ENCODE measurements at places on chromosomes 7 and 10.

DNA sequence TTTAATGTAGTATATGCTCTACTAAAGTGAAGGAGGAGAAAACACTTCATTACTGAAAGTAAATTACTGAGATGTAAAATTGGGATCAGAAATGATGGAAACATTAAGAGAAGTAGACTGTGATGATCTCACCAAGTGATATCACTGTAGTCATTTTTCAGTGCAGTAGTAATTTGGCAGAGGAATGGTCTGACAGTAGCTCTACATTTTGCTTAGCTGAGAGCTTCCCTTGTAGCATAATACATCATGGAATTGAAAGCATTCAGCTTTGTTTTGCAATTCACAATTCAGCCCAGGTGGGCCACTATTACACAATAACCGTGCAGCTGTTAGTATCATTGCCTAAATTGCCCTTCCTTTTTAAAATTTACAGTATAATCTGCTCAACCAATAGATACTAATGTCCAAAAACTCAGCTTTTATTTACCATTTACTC, 19.4 kb upstream of the CABCOCO1 start:
- DNase-seq = no peak

GRCh38 chr10:47158116-47159071, 141.6 kb upstream of the GDF10 start:
- DNase-seq = no peak

GRCh38 chr7:95904099-95904498, 131.7 kb downstream of the DYNC1I1 start:
- DNase-seq = no peak

DNA sequence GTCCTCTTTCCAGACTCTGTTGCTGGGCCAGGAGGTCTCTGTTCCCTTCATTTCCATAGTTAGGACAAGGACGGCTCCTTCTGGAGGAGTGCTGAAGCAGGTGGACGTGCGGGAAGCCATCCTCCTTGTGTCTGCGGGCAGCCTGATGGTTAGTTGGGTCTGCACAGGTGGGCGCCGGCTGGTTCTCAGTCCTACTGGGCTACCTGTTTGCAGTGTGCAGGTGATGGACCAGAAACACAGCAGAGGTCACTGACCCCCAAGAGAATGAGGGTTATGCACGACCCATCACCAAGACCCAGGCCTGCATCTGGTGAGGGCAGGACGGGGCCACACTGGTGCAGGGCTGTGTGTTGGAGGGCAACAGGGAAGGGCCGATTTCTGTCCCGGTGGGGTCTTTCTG, 7.8 kb downstream of the RARRES2 start:
- DNase-seq = no peak

GRCh38 chr7:139568813-139569490, 45.5 kb downstream of the CLEC2L start:
- DNase-seq = no peak

DNA sequence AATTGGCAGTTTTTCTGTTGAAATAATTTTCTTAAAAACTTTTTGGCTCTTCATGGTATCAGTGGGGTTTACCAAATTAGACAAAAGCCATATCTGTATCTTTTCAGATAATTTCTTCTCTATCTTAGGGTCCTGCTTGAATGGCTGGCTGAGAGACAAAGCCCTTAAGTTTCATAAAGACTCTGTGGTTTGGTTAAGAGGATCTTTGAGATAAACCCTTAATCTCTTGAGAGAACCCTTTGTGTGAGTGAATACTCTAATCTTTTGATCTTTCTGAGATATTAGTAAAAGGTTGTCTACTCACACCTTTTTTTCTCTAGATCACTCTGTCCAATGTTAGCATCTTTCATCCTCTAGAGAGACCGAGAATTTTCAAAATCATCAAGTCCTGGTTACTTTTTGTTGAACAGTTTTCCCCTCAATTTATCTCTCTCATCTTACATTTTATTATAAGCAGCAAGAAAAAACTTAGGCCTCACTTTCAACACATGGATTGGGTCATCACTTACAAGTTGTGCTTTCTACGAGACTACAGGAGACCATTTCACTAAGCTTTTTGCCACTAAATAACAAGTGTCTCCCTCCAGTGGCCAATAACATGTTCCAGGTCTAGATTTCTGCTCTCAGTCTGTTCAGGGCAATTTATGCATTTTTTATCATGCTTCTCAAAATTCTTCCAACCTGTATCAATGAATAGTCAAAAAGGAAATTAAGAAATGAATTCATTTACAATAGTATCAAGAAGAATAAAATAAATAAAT, 28.4 kb downstream of the DNAJC9 start:
- DNase-seq = no peak

DNA sequence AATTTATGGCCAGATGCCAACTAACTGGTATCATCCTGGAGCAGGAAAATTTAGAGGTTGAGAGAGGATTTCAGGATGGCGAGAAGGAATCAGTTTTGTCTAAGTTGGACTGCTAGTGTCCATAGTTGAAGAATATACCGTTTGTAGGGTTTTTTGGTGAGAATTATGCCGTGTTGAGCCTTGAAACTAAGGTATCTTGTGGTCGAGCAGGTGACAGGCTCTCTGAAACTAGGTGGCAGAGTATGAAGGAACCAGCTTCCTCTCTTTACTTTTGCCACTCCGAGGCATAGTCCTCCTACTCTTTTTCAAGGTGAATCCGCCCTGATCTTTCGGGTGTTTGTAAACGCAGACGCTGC, 9.7 kb downstream of the MDFIC start:
- DNase-seq = no peak

DNA sequence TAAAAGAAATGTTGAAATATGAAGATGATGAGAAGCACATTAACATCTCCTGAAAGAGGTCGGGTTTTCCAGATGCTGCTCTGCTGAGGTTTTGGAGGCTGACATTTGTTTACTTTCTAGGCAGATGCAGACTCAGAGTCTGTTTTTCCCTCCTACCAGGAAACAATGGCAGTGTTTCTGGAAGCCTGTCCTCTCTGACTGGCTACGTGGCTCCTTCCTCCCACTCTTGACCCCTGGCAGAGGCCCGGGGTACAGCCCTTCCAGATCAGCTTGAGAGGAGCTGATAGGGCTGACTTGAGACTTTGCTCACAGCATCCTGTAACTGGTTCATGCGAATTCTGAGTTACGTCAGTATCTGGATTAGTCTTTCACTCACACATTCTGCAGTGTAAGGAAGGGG, 41.1 kb upstream of the IL15RA start:
- DNase-seq = no peak

GRCh38 chr7:100053215-100053614, 3.6 kb downstream of the ZSCAN21 start:
- DNase-seq = peak; percentile 81

DNA sequence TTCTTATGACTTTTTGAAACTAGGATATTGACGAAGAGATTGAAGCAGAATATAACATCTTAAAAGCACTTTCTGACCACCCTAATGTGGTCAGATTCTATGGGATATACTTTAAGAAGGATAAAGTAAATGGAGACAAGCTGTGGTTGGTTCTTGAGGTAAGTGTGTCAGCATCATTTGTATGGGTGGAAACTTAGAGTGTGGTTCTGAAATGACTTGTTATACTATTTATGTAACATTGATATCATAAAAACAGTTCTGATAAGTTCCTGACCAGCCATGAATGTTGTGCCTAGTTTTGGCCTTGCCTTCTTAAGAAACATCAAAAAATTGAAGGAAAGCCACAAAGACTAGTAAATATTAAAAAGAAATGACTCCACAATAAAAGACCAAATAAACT, 20.8 kb downstream of the MYO3A start:
- DNase-seq = no peak

DNA sequence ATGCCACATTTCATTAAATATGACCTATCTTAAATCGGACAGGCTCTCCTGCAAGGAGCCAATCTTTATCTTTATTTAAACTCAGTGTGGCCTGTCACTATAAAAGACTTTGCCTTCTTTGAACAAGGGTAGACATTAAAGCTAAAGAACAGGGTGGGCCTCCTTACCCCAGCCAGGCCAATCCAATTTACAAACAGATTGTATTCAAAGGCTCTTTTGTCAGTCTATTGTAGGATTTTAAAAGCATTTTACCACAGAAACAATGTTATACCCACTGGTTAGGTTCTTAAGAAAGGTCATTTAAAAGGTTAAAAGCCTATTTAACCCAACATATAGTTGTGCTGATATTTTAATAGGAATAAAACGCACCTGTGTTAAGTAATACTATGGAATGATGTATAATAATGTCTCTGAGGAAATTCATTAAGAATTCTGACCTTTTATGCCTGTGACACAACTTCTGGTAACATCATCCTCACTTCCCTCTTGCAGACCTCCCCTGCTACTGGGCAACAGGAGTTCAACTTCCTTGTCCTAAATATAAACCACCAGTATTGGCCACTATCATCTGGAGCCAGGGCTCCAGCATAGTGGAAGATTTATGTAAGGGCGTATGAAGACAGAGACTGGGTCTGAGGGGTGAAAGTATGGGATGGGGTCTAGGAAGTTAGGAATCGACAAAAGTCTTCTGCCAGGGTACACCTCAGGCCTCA, 32.5 kb downstream of the MTERF1 start:
- DNase-seq = no peak

DNA sequence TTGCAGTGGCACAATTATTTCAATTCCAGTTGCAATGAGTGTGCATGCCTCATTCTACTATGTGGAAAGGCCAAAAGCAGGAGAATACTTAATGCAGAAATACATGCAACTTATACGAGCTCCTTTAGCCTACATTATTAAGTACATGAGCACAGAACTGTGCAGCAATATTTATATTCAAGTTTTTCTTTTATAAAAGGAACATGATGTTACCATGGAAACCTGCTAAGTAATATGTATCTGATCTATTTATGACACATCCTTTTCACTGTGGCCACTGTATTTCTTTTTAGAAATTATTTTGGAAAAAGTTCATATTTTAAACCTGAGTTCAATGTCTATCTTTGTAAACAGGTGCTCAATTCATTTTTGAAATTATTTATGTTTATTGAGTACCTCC, 88.9 kb downstream of the ELAPOR2 start:
- no peak for DNase-seq

GRCh38 chr10:71873582-71874211, 22.6 kb upstream of the PSAP start:
- no peak for DNase-seq

GRCh38 chr10:90813594-90814365, 44.1 kb downstream of the HTR7 start:
- no peak for DNase-seq

GRCh38 chr7:31160941-31161340, 108.8 kb downstream of the ADCYAP1R1 start:
- DNase-seq = no peak

- DNase-seq = no peak
These were observed 7.3 kb downstream of the MMP21 start for GRCh38 chr10:125768219-125768855.

- no peak for DNase-seq
These were observed 13.0 kb downstream of the EN2 start for GRCh38 chr7:155470686-155471638.

DNA sequence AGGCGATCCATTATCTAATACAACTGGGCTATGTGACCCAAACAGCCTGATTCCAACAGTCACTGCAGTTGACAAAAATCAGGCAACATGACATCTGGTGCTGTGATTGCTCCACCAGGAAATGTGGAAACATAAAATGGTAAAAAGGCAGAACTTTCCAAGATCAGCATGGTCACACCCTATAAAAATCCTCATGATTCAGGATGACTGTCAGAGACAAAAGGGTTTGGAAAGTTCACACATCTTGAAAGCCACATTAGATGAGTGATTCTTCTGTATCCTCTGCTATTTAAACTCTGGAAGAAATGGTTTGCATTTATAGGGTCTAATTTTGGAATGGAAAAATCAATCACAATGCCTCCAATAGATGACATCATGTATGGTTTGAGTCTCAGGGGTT, 662.6 kb upstream of the IGFBP3 start:
- no peak for DNase-seq

DNA sequence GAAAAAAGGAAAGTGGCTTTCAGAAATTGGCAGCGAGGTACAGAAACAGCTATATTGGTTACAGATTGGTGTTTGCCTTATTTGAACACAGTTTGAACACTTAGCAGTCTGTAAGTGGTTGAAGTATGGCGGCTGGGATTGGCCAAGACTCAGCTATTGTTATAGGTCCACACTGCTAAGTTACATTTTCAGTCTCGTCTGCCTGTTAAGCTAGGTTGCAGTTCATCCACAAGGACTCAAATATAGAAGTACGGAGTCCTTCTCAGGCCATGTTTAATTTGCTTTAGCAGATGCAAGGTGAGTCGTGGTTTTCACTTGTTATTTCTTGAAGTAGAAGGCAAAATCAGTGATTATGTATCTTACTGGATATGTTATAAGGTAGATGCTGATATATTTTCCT, 73.1 kb downstream of the STK31 start:
- DNase-seq = no peak

DNA sequence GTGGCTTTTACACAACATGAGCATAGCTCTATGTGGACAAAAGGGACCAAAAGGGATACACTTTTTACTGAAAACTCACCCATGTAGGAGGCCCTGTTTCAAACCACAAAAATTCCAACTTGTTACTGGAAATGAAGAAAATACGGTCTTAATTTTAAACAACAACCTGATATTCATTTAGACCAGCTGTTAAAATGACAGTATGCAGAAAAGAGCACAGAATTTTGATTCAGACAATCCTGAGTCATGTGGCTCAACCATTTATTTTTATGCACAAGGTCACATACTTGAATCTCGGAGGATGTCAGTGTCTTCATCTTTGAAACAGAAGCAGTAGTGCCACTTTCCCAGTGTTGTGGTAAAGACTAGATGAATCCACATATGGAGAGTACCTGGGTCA, 426.5 kb upstream of the NFE2L3 start:
- DNase-seq = no peak

DNA sequence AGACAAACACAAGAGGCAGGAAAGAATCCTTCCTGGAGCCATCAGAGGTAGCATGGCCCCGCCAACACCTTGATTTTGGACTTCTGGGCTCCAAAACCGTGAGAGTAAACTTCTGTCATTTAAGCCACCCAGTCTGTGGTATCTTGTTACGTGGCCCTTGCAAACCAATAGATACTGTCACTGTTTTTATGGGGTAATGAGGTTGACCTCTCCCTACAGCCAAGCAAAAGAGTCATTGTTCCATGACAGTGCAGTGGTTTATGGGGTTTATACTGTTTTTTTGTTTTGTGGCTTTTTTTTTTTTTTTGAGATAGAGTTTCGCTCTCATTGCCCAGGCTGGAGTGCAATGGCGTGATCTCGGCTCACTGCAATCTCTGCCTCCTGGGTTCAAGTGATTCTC, 32.8 kb downstream of the KIAA1549 start:
- no peak for DNase-seq

DNA sequence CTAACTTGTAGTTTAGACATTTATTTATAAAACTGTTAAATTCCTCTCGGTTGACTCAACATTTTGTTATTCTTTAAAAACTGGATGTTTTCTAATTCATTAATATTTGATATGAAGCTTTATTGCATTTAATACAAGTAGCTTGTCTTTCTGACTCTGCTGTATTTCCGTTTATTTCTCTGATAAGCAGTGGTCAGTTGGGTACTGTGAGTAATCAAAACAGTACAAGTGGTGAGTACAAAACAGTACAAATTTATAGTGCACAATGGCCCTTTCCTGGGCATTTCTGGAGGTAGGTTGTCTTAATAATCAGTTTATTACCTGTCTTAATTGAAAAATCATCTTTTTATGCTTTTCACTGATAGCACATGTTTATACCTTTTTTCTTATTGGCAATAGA, 182.7 kb downstream of the CCSER2 start:
- DNase-seq = no peak

Data from SHP77 (cell line).